ENCODE measurements at places on chromosomes 1 and 21.

DNA sequence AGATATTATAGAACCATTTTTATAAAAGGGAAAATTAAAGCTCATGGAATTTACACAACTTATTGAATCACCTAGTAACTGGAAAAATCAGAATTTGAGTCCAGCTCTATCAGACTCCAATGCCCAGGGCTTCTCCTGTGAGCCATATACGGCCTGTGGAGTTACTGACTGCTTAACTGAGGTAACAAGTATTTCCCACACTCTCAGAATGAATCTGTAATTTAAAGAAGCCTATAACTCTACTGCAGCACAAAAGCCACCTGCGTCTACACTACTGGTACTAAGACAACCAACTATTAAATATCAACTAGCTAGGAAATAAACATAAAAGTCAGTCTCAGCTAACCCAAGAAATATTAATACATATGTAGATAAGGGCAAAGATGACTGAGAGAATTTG lies 29.4 kb downstream of the SMYD3 start:
- no peak for DNase-seq

DNA sequence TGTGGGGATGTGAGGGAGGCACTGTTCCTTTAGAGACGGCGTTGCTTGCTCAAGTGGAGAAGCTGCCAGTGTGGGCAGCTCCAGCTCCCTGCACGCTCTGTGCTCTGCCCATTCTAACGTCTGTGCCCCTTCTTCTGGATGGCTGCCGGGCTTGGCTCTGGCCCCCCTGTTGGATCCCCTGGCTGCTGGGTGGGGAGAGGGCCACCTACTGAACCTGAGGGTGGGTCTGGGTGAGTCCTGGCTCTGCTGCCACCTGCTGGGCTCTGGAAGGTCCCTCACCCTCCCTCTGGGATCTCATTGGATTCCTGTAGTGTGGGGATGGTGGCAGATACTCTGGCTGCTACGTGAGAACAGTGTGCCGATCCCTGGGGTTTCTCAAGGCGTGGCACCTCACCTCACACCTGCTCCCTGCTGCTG lies 5.0 kb downstream of the PFKL start:
- peak; percentile 70 for DNase-seq

- DNase-seq: no peak
Observed at GRCh38 chr1:206835186-206835585, 30.2 kb upstream of the IL20 start.

DNA sequence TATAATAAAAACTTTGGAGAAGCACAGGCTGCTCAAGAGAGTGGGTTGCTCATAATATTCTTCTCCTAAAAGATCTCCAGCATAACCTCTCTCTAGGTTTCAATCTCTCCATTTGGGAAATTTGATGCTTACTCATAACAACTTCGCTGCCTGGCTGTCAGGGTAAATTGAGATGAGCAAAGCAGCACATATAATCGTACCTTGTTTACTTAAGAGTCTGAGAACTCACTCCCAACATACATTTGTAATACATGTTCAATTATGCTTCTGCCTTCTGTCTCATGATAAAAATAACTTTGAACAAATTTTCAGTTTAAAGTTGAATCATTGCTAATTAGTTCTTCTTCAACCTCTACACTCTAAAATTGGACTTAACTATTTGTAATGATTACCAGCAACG lies 68.9 kb downstream of the DUSP10 start:
- DNase-seq: no peak

GRCh38 chr21:38525454-38525853 lies 27.2 kb upstream of the ERG start:
- DNase-seq: no peak

- DNase-seq: peak; percentile 95
Observed at GRCh38 chr1:156282479-156283222, at the start of gene SMG5. Gene SMG5 (minus strand): TSS chr1:156282825. CDS start chr1:156282680, 145 bp downstream.

GRCh38 chr21:16305686-16306085 lies 575.9 kb downstream of the USP25 start:
- no peak for DNase-seq

- DNase-seq: no peak
Observed at GRCh38 chr1:210263963-210264362, 31.4 kb downstream of the SERTAD4 start.

- no peak for DNase-seq
Observed at GRCh38 chr1:98398092-98398491, 263.4 kb upstream of the SNX7 start.

DNA sequence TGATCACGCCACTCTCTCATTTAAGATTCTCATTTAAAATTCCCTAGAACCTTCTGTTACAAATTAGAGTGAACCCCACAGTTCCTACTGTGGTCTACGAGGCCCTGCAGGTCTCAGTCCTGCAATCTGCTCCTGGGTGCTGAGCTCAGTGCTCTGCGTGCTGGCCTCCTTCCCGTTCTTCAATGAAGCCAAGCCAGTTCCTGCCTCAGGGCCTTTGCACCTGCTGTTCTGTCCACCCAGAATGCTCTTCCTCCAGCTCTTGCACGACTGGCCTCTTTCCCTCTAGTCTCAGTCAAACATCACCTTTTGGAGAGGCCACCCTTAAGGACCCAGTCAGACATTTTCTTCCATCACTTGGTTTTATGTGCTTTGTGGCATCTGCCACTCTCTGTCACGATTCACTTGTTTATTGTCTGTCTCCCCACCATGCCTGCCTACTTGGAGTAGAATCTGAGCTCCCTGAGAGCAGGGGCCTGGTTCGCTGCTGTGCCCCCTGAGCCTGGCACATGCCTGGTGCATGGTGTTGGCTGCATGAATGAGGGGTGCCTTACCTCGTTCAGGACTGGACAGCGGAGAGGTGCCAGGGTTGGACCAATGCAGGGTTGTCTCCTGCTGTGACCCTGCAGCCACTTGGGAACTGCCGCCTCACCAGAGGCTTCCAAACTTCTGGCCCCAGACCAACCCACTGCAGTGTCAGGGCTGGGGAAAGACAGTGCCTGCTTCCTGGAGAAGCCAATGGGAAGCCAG lies 9.7 kb upstream of the H6PD start:
- no peak for DNase-seq

- no peak for DNase-seq
Observed at GRCh38 chr1:59653968-59654367, 160.8 kb upstream of the HOOK1 start.

DNA sequence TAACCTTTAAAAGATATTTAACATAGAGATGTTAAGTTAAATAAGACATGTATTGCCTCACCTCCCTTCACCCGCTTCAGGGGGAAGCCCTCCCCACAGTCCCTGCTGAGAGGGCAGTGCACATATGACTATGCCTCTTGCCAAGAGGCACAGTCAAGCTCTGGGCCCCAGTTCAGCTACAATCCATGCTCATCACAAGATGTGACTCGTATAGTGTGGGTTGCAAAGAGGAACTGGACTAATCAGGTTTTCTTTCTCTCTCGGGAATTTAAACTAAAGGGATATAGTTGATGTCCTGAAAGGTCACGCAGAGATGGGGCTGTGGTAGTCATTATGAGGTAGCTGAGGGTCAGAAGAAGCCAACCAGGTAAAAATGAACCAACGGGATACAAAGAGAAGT lies 35.6 kb downstream of the LYST start:
- DNase-seq: peak; percentile 35

GRCh38 chr1:54168206-54168965 lies 15.6 kb upstream of the CDCP2 start:
- no peak for DNase-seq

DNA sequence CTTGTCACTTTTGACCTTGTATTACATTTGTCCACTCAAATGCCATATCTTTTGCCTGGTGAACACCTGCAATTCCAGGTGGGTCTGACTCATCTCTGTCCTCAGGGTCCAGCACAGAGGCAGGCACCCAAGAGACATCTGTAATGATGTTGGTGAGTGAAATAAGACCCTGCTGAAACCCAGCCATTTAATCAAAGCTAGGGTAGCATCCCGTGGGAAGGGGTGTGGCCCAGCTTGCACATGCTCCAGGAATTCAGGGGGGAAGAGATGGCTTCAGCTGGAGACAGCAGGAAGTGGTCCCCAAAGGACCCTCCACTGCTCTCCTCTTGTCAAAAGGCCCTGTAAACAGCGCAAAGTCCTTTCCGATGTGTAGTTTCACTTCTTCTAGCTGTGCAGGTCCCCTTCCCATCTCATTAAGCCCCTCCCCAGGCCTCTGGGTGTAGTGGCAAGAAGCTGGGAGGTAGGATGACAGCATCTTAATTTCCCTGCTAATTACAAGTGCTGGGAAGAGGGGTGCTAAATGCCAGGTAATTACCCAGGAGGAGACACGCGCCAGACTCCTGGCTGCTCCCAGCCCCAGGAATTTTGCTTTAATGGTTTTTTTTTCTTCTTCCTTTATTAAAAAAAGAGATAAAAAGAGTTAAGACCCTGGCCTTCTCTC lies 54.4 kb upstream of the TRABD2B start:
- DNase-seq: no peak

DNA sequence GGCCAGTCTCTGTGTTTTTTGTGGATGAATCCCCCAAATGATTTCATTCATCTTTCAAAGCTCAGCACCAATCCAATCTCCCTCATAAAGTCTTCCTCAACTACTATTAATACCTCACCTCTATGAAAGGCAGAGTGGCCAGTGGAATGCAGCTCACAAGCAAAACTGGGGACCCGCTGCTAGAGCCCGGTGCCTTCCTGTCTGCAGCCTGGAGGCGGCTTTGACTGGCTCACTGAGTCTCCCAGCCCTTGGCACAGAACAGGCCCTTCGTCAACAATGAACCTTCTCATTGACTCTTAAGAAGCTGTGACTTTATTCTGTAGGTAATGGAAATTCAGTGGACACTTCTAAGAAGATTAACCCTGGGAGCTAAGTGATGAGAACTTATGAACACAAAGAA lies 86.8 kb upstream of the RAB4A start:
- DNase-seq: no peak

DNA sequence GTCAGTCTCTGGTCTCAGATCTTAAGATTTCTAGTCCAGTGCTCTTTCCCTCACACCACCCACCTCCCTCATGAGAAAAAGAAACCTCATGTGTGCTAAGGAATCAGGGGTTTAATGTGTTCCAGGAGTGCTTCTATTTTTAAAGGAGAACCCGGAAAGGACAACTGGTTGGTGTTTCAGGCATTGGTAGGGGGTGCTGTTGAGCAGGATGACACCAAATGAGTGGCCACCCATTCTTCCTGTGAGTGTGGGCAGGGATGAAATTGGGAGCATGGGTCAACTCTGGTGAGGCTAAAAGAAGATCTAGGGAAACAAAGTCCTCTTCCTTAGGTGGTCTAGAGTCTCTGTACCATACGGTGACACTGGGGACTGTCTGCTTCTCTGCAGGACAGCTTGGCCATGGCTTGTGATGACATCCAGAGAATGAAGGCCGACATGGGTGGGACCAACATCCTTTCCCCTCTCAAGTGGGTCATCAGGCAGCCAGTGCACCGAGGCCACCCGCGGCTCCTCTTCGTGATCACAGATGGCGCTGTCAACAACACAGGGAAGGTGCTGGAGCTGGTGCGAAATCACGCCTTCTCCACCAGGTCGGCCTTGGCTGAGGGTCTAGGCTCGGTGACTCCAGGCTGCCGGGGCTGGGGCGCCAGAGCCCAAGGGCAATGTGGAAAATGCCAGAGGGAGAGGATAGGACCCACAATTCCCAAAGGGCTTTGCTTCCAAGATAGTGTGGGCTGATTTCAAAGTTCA lies 39.3 kb downstream of the VWA5B1 start:
- DNase-seq: no peak

- no peak for DNase-seq
Observed at GRCh38 chr21:35428489-35428888, 379.4 kb upstream of the RUNX1 start.

GRCh38 chr1:205948039-205948438 lies 4.8 kb upstream of the SLC26A9 start:
- DNase-seq: no peak

DNA sequence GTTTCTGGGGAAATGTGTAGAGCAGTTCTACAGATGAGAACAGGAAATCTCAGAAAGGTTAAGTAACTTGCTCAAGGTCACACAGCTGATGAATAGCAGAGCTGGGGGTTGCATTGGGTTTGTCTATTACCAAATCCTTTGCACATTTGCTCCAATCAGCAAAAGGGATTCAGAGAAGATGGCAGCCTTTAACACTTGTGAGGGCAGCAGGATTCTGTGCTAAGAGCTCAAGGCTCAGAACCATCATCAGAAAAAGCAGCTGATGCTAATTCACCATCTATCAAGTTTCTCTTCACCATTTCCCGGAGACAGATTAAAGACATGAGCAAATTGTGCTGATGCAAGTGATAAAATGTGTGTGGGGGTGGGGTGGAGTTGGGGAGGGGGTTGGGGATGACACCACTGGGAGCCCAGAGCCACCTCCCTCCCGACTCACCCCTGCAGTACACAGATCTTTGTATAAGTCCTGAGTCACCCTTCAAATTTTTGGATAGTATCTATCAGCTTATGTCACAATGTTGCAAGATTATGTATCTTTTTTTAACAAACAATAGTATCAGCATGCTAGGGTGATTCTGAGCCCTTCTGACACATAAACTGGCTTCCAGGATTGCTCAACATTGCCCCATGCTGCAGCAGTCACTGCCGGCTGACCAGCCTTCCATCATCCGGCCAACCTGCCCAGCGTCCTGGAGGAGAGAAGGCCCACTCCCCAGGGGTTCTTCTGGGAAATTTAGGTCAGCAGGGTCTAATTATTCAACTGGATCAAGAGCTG lies 2.8 kb upstream of the SPSB1 start:
- DNase-seq: no peak

- no peak for DNase-seq
Observed at GRCh38 chr21:45414396-45415187, 9.6 kb downstream of the COL18A1 start.

- DNase-seq: no peak
Observed at GRCh38 chr1:234484218-234484617, 5.2 kb upstream of the TARBP1 start.

DNA sequence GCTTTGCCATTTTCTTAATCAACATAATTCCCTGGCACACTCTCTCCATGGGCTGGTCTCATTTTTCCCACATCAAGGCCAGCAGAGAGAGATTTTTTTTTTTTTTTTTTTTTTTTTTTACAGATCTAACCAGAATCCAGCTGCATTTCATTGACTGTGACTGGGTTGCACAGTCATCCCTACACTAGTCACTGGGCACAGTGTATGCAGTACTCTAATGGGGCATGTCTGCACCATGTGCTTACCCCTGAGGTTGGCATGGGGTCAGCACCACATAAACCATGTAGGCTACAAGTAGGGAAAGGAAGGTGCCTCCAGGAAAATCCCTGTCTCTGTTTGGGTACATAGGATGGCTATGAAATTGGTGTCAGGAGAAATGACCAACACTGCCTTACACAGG lies 64.1 kb upstream of the LRP8 start:
- no peak for DNase-seq

- peak; percentile 24 for DNase-seq
Observed at GRCh38 chr1:103461161-103462105, 64.1 kb upstream of the RNPC3 start.
